ENCODE measurements at places on chromosomes 7 and 10. TPM values are rescaled to one million over a fixed set of nuclear protein-coding genes. Genes with fewer than 3 reads are reported as not detected.

Gene FLNC
- total RNA-seq: 94.0 TPM

Gene CHN2
- total RNA-seq: 0.93 TPM

Gene ZNF107
- total RNA-seq: 1.9 TPM

Gene CADPS2
- total RNA-seq: 14.7 TPM

Gene ANKRD2
- total RNA-seq: not detected

Gene FAS
- 28.1 TPM for total RNA-seq

Gene SMO
- total RNA-seq: 20.9 TPM

Gene DMTF1
- 17.5 TPM for total RNA-seq

Gene CCDC172
- total RNA-seq: not detected
